Activated CD4-positive, alpha-beta T cell treated with anti-CD3 and anti-CD28 coated beads, Interleukin-2, amount 50 U/mL, for 1 hour (primary cell): ENCODE measurements at places on chromosomes 6 and 20.

DNA sequence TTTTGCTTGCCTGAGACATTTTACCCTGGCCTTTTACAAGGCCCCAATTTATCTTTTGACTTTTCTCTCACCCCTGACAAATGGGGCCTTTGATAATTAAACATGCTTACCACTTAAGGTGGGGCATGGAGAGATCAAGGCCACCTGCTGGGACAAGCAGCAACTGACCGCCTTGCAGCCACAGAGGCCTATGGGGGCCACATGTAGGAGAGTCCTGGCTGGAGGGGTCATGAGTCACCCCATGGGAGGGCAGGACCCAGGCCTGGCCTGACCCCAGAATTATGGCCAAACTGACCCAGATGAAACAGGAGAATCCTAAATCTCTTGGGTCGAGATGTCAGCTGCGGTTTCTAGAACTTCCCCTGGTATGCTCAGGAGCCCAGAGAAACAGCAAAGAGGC is 8.5 kb upstream of the OCSTAMP start:
- no peak for DNase-seq

- DNase-seq = no peak
Observed at GRCh38 chr20:44704551-44704971, 10.6 kb upstream of the CCN5 start.

DNA sequence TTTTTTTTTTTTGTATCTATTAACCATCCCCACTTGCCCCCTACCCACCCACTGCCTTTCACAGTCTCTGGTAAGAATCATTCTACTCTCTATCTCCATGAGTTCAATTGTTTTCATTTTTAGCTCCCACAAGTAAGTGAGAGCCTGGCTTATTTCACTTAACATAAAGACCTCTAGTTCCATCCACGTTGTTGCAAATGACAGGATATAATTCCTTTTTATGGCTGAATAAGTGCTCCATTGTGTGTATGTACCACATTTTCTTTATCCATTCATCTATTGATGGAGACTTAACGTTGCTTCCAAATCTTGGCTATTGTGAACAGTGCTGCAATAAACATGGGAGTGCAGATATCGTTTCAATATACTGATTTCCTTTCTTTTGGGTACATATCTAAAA is 328.5 kb downstream of the BTBD9 start:
- DNase-seq = no peak

DNA sequence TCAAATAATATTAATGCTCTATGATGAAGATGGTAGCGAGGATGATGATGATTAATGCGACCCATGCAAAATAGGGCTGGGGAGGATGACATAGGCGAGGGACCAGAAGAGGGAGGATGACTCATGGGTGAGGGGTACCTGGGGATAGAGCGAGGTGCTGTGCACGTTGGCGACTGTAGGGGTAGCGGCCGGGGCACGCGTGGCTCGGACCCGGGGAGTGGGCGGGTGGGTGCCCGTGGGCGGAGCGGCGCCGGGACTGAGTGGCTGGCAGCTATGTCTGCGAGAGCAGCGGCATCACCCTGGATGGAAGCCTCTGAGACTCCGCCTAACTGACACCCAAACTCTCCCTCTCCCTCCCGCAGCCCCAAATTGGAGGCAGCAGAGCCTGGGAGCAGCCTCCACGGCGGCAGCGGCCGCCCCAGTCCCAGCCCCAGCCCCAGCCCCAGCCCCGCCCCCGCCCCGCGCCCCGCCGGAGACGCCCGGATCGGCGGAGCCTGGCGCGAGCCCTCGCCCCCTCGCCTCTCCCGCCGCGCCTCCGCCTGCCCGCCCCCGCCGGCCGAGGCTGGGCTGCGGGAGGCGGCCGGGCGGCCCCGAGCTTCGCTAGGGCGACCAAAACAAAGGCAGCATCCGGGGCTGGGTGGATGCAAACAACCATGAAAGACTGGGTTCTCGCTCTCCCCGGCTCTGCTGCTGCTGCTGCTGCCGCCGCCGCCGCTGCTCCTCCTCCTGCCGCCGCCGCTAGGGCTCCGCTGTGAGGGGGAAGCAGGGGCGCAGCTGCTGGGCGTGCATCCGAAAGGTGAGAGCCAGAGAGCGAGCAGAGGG is at the start of gene RIMS1:
RIMS1 (plus strand) TSS at position 367 of the 822 bp plus-strand sequence. CDS start 474 bp downstream, outside the sequence.
- DNase-seq = no peak

GRCh38 chr6:56647172-56647762 is 4.6 kb upstream of the DST start:
- no peak for DNase-seq

GRCh38 chr20:47949230-47949629 is 163.9 kb upstream of the SULF2 start:
- no peak for DNase-seq
